ENCODE measurements at places on chromosomes 16 and 17. TPM values are rescaled to one million over a fixed set of nuclear protein-coding genes. Genes with fewer than 3 reads are reported as not detected.
A peak's percentile ranks its signal among the peaks of the same experiment; 100 is the strongest.

TPSAB1 gene
- 3.6 TPM for total RNA-seq

MT1F gene
- total RNA-seq, result 0.85 TPM

SMTNL2 gene
- 33.4 TPM for total RNA-seq

FOXN1 gene
- not detected for total RNA-seq

GLIS2 gene
- total RNA-seq, result 17.2 TPM

CHD9NB gene
- total RNA-seq, result 0.77 TPM

SPATA22 gene
- 0.44 TPM for total RNA-seq

PRSS33 gene
- total RNA-seq, result not detected

QRICH2 gene
- 2.4 TPM for total RNA-seq

DNA sequence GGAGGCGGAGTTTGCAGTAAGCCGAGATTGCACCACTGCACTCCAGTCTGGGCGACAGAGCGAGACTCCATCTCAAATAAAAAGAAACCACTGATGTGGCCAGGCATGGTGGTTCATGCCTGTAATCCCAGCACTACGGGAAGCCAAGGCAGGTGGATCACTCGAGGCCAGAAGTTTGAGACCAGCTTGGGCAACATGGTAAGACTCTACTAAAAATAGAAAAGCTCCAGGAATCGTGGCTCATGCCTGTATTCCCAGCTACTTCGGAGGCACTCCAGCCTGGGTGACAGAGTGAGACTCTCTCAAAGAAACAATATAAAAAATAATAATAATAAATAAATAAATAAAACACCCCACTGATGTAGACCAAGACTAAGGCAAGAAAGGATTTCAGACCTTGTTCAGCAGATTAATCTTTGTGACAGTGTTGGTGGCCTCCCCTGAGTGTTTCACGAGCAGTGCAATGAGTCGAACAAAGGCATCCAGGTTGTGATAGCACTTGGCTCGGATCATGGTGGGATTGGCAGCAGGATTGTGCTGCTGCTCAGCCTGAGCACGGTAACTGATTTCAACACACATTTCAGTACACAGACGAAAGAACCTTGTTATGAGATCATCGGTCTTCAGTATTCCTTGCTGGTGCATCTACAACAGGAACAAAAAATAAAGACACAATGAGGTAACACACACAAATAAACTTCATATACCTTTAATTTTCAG lies 18.6 kb downstream of the SETD6 start:
- peak; percentile 44 for DNase-seq

GRCh38 chr16:27355610-27356009 lies 41.8 kb downstream of the IL4R start:
- peak; percentile 43 for DNase-seq

GRCh38 chr16:20301840-20302239 lies 25.5 kb downstream of the GP2 start:
- no peak for DNase-seq

GRCh38 chr16:57694725-57695679 lies at the start of gene DRC7:
DRC7 (plus strand) TSS chr16:57694806; CDS start chr16:57697950, 3,144 bp downstream.
- no peak for DNase-seq

DNA sequence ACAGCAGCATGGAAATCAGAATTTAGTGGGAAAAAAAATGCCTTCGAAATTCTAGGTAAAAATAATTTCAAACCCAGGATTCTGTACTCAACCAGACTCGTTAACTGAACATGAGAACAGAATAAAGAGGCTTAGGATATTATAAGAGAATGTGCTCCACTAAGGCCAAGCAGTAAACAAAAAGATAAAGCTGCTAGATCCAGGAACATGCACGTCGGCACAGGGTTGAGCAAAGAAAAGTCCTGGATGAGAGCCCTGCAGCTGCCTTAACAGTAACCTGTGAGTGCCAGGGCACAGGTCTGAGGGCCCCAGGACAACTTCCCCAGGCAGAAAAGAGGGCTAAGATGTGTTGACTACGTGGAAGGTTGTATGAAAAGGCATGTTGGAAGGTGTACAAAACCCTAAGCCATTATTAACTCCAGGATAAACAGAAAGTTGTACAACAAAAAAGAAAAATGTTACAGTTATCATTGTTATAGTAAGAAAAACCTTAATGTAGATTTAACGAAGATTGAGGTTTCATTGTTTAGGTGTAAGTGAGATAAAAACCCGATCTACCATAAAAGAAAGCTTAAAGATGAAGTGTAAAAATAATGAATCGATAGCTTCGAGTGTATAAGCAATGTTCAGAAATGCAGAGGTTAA lies 42.3 kb upstream of the RBFOX3 start:
- DNase-seq, result no peak

GRCh38 chr17:74133740-74134139 lies 69.7 kb upstream of the RPL38 start:
- no peak for DNase-seq

DNA sequence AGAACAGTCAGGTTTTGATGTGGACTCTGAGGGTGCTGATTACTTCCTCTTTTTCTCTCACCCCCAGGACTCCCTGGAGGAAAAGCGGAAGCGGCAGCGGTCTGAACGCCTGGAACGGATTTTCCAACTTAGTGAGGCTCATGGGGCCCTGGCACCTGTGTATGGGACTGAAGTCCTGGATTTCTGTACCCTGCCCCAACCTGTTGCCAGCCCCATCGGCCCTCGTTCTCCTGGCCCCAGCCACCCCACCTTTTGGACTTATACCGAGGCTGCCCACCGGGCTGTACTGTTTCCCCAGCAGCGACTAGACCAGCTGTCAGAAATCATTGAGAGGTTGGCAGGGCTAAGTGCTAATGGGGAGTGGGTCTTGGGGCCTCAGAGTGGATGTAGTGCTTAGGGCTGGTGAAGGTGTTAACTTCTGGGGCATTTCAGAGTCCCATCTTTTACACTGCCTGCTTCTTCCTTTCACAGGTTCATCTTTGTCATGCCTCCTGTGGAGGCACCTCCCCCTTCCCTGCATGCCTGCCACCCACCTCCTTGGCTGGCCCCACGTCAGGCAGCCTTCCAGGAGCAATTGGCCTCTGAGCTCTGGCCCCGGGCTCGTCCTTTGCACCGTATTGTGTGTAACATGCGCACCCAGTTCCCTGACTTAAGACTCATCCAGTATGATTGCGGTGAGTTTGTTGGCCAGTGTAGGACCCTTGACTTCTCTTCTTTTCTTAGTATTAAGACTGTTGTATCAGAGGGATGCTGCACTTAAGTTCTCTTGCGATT lies 19.1 kb upstream of the PHKG2 start:
- DNase-seq, result peak; percentile 27

GRCh38 chr16:75217389-75217851 lies 1.4 kb upstream of the CTRB1 start:
- DNase-seq, result no peak

- no peak for DNase-seq
These were observed 24.0 kb upstream of the SREBF1 start for GRCh38 chr17:17860766-17861107.

- no peak for DNase-seq
These were observed 7.3 kb downstream of the BRIP1 start for GRCh38 chr17:61856035-61856434.

- DNase-seq, result no peak
These were observed 389.0 kb downstream of the MAF start for GRCh38 chr16:79211586-79211985.

- no peak for DNase-seq
These were observed 287.1 kb upstream of the DYNLRB2 start for GRCh38 chr16:80253741-80254140.

- DNase-seq, result no peak
These were observed 10.8 kb upstream of the HASPIN start for GRCh38 chr17:3712811-3713463.

- DNase-seq, result peak; percentile 10
These were observed 356.2 kb downstream of the SEC14L1 start for GRCh38 chr17:77496831-77497577.

DNA sequence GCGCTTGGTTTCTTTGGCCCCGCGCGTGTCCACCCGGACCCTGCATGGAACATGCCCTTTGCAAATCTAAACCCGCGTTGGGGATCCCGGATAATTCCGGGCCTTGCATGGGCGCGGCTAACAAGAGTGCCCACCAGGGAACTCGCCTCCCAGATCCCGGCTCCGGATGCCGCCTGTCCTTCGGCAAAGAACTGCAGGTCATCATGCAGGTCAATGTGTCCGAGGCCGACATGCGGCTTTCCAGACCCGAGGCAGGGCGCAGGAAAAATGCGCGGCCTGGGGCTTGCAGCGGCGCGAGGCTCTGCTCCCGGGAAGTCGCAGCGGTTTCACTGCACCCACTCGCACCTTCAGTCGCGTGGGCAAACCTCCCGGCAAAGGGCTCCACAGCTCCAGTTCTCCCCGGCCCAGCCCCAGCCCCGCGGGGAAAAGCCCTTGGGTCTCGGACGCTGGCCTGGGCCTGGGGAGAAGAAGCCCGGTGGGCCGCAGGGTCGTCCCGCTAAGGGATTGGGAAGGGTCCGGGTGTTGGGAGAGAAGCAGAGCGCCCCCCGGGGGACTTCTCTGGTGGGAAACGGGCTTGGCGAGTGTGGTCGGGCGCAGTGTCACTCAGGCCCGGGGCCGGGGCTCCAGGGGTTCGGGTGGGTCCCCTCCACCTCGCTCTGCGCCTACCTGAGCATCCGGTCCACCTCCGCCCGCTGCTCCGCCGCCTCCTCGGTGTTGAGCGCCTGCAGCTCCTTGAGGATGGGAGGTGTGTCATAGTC lies 805 bp downstream of the HNF1B start:
- no peak for DNase-seq

DNA sequence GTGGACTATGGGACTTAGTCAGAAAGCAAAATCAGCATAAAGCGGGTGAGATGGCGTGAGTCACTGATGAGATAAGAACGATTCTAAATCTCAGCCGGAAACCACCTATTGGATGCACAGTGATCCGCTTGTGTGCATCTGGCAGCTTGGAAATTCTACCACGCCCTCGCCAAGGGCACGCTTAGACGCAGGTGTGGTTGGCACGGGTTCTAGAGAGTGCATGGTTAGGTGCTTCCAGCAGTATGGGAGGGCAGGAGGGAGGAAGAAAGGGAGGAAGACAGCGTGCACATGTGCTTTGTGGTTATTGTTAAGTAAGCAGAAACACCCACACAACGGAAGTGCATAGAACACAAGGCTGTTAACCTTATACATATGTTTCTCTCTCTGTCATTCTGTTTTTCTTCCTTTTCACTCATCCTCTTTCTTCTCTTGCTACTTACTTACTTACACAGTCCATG lies 374.0 kb upstream of the ASIC2 start:
- no peak for DNase-seq

DNA sequence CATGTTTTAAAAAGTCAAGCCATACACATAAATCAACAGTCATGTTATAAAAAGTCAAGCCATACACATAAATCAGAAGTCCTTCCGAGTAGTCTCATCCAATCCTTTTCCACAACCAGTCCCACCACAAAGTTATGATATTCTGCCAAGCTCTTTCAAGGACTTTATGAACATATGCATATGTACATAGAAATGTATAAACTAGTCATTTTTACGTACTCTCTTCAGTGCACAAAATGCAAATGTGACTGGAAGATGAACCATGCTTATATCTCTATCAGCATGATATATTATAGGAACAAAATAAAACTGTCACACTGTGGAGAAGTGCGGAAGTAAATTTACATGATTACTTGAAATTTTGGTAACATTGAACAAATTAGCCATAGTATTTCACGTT lies 200.9 kb downstream of the CNTNAP4 start:
- no peak for DNase-seq

GRCh38 chr16:68013440-68013839 lies 2.3 kb downstream of the DPEP2NB start:
- DNase-seq, result no peak

- no peak for DNase-seq
These were observed 6.8 kb upstream of the SDR42E1 start for GRCh38 chr16:82017911-82018568.

DNA sequence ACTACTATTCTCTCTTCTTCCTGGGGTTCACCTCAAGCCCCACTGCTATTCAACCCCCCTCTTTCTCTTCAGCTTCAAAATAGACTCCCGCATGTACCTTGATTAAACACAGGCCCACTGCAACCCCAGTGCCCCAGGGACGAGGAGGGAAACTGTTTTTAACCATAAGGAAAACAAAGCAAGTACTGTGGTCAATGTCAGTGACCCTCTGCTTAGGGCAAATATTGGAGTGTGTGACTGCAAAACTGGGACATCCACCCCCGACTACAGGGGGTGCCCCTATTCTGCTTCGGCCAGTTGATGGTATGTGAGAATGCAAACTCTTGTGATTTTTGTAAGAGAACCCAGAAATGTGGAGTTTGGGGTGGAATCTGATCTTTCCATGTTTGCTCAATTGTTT lies 9.5 kb upstream of the PNPO start:
- DNase-seq, result no peak

GRCh38 chr17:75271955-75272847 lies 1.2 kb upstream of the MIF4GD start:
- peak; percentile 71 for DNase-seq

DNA sequence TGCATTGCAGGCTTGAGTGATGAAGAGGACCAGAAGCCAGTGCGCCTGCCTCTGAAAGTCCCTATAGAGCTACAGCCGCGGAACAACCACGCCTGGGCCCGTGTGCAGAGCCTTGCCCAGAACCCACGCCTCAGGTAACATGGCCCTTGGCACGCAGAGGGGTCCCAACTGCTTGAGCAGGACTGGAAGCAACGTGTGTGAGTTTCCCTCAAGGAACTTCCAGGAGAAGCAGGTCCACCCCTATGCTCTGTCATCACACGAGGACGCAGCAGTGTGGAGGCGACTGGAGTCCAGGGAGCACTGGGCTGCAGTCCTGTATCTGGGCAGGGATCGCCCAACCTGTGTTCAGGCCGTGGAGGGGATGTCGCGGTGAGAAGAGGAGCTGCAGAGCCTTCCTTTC lies 25.1 kb upstream of the JPT2 start:
- DNase-seq, result no peak

DNA sequence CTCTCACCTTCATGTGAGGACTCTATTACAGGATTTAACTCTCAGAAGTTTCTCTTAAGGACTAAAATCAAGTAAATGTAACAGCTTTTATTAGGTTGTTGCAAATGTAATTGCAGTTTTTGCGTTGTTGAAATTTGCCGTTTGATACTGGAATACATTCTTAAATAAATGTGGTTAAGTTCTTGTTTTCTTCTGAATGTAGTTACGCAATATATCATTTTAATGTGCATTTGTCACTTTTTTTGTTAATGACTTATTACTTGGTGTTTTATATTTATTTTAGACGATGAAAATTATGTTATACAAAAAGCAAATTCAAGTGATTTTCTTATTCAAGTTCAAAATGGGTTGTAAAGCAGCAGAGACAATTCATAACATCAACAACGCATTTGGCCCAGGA lies 76.3 kb downstream of the TTC19 start:
- DNase-seq, result no peak

- no peak for DNase-seq
These were observed 2.3 kb downstream of the GRB2 start for GRCh38 chr17:75403131-75403530.
